ENCODE measurements at places on chromosomes 6 and 20.

- no peak for DNase-seq
Observed at GRCh38 chr20:62540504-62540903, 64.7 kb upstream of the GATA5 start.

- DNase-seq = no peak
Observed at GRCh38 chr6:115819506-115819905, 241.2 kb downstream of the FRK start.

DNA sequence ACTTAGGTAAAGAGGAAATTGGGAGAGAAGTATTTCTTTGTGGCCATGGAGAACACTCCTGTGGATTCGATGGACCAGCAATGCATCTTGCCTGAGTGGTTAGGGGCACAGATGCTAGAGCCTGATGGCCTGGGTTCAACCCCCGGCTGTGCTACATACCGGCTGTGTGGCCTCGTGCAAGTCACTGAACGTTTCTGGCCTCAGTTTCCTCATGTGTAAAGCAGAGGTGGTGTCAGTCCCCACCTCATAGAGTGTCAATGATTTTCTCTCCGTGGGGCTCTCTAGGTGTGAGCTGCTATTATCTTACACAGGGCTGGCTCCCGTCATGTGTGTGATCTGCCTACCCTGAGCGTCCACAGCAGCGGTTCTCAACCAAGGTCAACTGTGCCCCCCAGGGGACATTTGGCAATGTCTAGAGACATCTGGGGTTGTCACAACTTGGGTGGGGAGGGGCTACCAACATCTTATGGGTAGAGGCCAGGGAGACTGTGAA, 50.0 kb upstream of the PTPN1 start:
- DNase-seq = no peak

- DNase-seq = no peak
Observed at GRCh38 chr20:11387189-11387754, 530.4 kb upstream of the BTBD3 start.

- no peak for DNase-seq
Observed at GRCh38 chr6:31978831-31979230, 3.0 kb upstream of the C4A start.

DNA sequence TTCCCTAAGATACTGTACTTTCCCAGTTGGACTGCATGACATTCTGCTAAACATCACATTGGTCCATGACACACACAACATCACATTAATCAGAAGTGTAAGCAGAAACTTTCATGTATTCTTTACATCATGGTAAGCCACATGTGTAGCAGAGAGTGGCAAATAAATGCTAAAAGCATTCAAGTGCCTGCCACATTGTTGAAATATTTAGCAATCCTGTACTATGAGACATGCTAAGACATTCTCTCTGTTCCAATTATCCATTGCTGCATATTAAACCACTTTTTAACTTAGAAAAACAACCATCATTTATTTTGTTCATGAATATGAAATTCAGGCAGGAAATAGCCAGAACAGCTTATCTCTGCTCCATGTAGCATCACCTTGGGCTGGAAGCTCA, 207.7 kb upstream of the GJE1 start:
- DNase-seq = no peak

GRCh38 chr6:137165375-137166246, 7.8 kb downstream of the IL22RA2 start:
- peak; percentile 76 for DNase-seq

GRCh38 chr20:50538276-50538675, 28.1 kb downstream of the PTPN1 start:
- no peak for DNase-seq

DNA sequence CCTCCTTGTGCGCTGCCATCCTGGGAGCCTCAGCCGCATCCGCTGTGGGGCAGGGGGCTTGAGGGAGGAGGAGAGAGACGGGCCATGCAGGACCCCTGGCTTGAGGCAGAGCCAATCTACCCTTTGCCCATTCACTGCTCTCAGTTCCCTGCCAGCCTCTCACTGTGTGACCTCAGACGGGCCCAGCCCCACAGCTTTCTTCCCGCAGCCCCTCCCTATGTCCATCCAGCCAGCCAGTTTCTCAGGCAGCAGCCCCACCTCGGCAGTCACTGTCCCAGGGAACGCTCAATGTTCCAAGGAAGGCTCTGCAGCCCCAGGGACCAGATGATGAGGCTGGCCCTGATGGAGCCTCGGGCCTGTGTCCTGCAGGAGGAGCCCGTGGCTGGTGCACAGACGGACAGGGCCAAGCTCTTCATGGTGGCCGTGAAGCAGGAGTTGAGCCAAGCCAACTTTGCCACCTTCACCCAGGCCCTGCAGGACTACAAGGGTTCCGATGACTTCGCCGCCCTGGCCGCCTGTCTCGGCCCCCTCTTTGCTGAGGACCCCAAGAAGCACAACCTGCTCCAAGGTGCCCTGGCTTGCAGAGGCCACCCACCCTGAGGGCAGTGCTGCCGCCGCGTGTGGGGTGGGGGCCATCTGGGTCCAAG, 3.9 kb upstream of the TNFRSF6B start:
- no peak for DNase-seq

DNA sequence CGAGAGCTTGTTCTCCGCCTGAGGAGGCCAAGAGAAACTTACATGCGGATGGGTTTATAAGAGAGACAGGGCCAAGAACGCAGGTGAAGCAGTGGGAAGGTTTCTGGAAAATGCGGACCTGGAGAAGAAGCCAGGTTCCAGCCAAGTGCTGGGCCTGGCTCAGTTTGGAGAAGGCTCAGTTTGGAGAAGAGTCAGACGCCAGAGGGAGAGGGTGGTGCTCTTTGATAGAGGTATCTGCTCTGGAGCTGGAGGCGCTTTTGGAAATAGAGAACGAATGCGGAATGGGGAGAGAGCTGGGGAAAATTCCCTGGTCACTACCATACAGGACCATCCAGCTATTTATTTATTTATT, 753 bp downstream of the RSPH9 start:
- no peak for DNase-seq

GRCh38 chr6:39958947-39959346, 24.7 kb upstream of the MOCS1 start:
- no peak for DNase-seq

DNA sequence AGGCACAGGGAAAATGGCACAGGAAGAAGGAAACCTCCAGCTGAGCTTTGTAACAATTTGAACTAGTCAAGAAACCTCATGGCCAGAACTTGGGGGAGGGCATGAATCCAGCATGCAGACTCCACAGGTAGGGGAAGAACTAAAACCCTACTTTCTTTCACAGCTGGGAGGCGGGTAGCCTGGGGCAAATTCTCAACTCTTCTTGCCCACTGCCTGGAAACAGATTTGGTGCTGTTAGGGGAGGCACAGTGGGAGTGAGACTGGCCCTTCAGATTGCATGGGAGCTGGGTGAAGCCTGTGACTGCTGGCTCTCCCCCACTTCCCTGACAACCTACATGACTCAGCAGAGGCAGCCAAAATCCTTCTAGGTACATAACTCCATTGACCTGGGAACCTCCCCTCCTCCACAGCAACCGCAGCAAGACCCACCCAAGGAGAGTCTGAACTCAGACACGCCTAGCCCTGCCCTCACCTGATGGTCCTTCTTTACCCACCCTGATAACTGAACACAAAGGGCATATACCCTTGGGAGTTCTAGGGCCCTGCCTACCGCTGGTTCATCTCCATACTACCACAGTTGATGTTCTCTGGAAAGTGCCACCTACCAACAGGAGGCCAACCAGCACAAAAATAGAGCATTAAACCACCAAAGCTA, 37.2 kb upstream of the TRIM27 start:
- DNase-seq = peak; percentile 65

- peak; percentile 36 for DNase-seq
Observed at GRCh38 chr6:77245026-77245425, 218.3 kb downstream of the HTR1B start.

- no peak for DNase-seq
Observed at GRCh38 chr6:11023032-11023431, 21.1 kb downstream of the ELOVL2 start.
